ENCODE measurements at places on chromosomes 5 and 9.

GRCh38 chr9:110745676-110746075, 77.1 kb downstream of the MUSK start:
- no peak for DNase-seq

- DNase-seq, result no peak
Observed at GRCh38 chr5:78879516-78879915, 105.6 kb downstream of the ARSB start.

GRCh38 chr5:111656580-111656979, 100.4 kb downstream of the NREP start:
- no peak for DNase-seq

DNA sequence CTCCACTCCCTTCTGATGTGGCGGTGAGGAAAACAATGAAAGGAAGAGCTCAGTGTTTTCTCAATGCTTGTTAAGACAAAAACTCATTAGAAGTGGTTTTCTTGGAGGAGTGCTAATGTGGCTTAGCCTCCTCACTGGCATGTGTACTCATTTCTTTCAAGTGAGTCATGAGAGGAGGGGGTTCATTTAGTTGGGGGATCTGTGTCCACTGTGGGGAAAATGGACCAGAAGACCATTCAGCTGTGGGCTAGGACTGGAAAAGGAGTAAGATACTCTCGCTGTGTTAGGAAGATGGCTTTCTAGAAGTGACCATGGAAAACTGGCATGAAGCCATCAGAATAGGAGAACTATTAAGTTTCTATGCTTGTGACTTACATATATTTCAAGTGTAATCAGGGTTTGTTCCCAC, 23.5 kb downstream of the KLF9 start:
- DNase-seq, result no peak

DNA sequence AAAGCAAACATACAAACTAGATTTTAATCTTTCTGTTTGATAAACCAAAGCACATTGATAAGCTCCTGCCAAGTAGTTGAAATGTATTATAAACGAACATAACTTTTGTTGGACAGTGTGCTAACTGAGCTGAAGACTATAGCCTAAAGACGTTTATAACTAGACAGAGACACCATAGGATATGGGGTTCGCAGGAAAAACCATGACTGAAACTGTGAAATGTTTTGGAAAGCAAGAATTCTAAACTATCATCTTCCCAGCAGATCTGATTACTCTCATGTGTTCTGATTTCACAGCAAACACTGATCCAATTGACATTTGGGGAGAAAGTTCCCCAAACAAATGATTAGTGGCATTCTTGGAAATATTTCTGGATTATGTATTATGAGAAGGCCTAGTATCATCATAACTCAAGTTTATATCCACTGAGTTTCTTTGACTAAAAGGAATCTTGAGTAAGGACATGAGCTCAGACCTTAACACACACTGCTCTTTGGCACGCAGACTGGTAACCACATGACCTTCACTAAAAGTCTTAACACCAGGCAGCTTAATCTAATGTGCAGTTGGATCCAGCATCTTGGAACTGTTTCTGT, 375.2 kb downstream of the ZNF608 start:
- DNase-seq, result no peak

- no peak for DNase-seq
Observed at GRCh38 chr9:90044710-90045151, 439.9 kb downstream of the GADD45G start.

DNA sequence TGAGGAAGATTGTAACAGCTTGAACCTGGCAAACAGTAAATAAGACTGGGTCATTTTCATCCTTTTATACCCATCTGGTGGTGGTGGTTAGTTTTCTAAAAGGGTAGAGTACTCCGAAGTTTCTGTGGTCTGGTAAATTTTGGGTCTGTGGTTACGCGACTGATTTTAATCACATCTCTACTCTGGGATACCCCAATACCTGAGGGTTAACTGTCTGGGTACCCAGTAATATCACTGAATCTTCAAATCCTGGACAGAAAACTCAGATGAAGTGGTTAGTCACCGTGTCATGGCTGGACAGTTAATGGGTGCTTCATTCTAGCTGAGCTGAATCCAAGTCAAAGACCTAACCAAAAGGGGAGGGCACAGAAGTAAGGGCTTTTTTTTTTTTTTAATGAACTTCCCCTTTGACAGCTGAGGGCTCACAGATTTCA, 474.2 kb downstream of the GADD45G start:
- no peak for DNase-seq

DNA sequence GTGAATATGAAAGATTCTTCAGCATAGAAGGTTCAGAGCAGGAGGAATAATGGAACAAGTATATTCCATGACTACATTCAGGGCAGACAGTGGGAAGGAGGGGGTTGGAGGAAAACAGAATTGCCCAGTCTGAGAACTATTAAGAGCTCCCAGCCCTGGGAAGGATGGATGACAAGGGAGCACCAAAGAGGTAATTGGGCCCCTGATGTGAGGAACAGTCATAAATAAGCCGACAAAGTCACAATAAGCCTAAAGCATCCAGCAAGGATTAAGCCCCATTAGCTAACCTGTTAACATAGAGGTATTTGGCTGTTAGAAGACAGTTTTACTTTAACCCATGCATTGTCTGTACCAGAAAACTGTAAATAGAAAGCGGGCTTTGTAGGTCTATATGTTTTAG, 348.7 kb upstream of the SEMA6A start:
- peak; percentile 70 for DNase-seq

GRCh38 chr5:68449380-68449779, 233.8 kb downstream of the PIK3R1 start:
- no peak for DNase-seq

GRCh38 chr5:60597572-60598320, 102.2 kb downstream of the DEPDC1B start:
- no peak for DNase-seq

DNA sequence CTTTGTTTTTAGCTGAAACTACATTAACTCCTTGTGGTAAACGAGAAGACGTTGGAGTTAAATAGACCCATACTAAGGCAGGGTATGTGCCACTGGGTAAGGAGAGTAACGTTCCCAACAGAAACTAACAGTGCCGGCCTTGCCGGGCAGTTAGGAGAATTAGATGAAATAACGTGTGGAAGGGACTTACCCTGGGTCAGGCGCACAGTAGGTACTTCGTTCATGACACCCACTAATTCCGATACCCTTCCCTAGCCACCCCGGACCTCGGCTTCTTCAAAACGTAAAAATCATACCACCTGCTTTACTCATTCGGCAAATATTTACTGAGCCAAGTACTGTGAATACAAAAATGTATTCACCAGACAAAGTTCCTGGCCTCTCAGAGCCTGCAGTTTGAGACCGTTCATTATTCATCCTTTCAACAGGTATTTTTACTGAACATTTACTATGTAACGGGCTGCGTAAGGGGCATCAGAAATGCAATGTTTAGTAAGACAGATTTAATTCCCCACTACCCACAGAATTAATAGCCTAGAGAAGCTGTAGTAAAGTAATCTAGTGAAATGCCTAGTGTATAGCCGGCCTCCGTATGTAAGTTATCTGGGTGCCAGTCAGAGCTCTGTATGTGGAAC, 3.2 kb upstream of the SMIM23 start:
- no peak for DNase-seq

DNA sequence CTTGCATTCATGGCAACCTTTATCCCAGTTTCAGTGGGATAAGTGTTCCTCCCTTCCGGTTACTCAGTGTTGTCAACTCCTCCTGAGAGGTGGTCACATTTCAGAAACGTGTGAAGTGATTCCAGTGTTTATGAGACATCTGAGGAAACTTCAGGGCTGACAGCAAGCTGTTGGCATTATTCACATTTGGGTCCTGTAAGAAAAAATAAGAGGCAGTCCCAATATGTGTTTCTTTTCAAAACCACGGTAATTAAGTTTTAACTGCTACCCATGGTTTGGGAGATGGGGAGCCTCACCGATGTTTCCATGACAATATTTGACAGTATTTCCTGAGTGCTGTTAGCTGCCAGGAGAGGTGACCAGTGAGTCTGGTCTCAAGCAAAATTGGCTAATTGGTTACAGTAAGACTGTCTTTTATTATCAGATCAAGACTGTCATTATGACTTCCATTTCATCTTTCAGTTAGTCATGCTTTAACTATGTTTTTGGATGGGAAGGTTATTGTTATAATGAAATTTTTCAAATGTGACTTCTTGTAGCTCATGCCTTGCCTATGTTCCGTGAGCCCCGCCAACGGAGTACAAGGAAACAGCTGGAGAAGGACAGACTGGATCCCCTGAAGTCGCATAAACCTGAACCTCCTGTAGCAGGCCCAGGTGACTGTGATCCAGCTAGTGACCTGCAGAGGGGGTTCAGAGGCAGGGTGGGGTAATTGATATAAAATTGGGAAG, 115.3 kb downstream of the GDNF start:
- no peak for DNase-seq

DNA sequence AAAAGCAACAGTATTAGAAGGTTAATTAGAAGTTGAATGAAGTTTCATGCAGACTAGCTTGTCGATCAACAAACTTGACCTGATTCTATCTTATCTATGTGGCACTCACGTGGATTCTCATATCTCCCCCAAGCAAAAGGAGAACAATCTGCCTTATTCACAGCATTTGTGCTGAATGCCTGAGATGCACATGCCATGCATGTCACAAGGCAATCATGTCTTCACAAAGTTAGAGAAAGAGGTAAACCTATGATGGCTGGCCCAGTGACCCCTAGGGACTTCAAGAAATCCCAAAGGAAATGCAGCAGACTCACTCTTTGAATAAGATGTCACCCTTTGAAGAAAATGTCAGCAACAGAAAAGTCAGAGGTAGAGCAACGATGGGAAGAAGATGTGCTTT, 17.6 kb upstream of the SHOC1 start:
- DNase-seq, result no peak

DNA sequence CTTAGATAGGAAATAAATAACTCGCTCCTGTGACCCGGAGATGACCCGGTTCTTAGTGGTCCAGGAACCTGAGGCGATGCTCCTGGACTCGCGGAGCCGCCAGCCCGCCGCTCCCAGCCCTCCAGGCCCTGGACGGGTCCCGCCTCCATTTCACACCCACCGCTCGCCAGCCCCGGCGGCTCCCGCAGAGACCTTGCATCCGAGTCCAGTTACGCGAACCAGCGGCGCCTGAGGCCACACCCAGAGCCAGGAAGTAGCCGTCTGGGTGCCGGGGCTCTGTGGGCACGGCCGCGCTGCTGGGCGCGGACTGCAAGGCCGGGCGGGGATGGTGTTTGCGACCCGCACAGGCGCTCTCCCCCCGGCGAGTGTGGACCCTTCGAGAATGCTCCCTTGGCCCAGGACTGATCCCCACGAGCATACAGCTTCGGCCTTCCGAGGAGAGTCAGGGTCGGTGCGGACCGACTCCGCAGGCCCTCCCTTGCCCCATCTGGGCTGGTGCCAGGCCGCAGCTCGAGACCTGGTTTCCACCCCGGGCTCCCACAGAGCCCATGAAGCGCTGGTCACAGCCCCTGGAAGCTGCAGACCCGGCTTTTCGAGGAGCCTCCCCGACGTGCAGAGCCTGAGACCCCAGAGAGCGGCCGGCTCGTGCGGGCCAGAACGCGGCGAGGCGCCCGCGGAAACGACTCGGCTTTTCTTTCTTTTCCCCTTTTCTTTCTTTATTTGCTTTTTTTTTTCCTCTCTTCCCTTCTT, 5.2 kb upstream of the BARX1 start:
- peak; percentile 70 for DNase-seq

DNA sequence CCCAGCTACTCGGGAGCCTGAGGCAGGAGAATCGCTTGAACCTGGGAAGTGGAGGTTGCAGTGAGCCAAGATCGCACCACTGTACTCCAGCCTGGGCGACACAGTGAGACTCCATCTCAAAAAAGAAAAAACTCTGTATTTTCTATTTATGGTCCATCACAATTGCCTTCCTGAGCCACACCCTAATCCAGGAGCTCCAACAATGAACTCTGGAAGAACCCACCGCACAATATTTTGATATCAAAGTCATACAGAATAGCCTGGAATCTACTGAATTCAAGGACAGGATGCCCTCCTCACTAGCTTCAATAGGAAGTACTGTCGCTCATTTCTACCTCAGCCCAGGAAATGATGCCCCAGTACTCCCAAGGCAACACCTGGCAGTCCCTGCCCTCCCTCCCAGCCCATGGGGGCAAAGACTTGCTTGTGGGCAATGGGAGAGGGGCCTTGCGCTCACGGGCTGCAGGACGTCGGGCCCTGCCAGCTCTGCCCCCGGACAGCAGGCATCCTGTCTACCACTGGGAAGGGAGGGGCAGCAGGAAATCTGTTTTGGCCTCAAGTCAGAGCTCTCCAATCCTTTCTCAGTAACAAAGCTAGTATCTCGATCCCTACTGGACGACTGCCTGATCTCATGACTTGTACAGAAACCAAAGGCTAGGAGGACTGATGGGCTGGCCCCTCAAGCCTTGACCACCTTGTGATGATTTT, 19.7 kb downstream of the UBAC1 start:
- no peak for DNase-seq

- DNase-seq, result peak; percentile 22
Observed at GRCh38 chr5:151150471-151151262, 6.9 kb downstream of the ANXA6 start.

DNA sequence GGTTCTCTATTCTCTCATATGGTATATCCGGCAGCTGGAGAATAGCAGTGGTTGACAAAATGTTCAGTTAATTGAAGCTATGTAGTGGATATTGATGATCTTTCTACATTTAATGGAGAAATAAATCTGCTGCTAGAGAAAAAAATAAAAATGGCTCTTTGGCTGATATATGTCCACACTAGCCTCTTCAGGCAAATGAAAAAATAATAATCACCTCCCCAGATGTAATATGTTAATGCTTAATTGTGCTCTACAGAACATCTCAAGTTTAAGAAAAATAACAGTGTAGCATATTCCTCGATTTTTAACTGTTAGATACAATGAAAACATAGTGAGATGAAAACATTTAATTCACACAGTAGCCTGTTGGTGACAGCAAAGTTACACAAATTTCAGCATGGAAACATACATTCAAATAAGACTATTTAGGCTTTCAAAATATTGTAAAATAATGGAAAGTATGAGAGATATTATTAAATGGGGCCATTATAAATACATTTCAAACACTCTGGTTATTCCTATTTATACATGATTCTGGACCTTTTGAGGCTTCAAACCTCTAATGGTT, 543.0 kb downstream of the MAT2B start:
- no peak for DNase-seq

- no peak for DNase-seq
Observed at GRCh38 chr5:3913279-3913678, 317.6 kb downstream of the IRX1 start.

GRCh38 chr5:180070756-180071530, 616 bp downstream of the RNF130 start:
- peak; percentile 75 for DNase-seq

GRCh38 chr5:162565-163337, 28.5 kb upstream of the LRRC14B start:
- DNase-seq, result no peak

- DNase-seq, result no peak
Observed at GRCh38 chr5:72410688-72411295, 90.6 kb downstream of the PTCD2 start.

DNA sequence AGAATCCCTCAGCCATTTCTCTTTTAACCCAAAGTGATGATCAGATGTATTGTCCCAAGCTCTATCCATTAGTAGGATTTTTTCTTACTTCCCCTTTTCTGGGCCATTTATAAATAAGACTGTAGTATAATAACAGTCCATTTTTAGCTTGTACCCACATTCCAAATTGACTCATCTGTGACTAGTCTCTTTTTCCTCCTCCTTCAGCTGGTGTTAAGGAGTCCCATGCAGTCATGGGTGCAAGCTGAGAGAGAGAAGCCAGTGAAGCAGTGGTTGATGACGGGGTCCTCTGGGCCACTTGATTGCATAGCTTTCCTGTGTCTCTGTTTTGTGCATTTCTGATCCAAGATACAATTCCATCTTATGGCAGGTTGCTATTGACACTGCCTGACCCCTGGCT, 476.0 kb upstream of the CD180 start:
- DNase-seq, result no peak

- no peak for DNase-seq
Observed at GRCh38 chr5:171155621-171156020, 153.4 kb upstream of the TLX3 start.

All from ELF-1 (cell line).